ENCODE measurements at places on chromosomes 13 and 19.
A peak's percentile ranks its signal among the peaks of the same experiment; 100 is the strongest.

DNA sequence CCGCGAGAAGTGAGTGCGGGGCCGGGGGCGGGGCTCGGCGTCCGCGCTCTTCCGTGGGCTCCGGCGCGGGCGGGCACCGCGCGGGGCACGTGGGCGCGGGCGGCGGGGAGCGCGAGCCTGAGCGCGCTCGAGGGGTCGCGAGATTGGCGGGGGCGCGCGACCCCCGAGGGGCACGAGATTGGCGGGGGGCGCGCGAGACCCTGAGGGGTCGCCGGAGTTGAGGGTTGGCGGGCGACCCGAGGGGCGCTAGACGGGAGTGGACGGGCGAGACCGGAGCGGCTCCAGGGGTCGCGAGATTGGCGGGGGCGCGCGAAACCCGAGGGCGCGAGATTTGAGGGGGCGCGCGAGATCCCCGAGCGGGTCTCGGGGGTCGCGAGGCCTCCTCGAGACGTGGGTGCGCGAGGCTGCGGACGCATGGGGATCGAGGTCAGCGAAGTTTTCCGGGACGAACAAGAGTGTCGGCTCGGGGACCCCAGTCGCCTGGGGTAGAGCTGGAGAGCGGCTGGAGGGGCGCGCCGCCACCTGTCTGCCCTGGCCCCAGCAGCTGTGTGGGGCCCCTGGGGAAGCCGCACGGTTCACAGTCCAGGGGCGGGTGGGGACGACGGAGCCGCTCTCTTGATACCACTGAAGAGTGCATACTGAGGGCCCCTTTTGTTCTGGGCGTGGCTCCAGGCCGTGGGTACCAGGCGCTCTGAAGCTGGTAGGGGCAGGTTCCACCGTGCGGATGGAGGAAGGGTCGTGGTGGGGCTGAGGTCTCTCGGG lies 682 bp downstream of the SSBP4 start:
- no peak for DNase-seq

DNA sequence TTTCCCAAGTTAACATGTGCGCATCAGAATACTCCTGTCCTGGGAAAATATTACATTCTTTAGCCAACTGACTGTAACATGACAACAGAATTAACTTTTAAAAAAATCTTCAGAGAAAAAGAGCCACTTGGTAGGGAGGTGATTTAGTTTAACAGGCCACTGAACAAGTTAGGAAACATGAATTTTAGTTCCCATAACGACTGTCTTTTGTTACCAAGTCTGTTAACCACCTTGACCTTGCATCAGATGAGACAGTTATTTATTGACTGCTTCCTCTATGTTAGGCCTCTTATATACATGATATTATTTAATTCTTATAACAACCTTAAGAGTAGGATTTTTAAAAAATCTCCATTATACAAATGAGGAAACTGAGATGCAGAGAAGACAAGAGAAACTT lies 268.6 kb downstream of the NDFIP2 start:
- DNase-seq = no peak

DNA sequence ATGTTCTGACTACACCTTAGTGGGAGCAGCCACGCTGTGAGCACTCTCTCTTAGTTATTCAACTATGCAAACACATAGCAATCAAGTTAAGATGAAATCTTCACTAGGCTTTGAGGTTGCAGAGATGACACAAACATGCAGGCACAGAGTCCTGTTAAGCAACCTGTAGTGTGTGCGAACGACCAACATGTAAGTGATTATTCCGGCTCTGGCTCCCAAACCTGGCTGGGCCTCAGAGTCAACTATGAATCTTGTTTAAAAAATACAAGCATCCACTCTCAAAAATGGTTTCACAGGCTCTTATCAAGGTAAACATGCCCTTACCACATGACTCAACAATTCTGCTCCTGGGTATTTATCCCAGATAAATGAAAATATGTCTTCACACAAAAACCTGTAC lies 91.4 kb downstream of the IRS2 start:
- DNase-seq = no peak

GRCh38 chr19:13983213-13983889 lies 22.8 kb downstream of the RFX1 start:
- DNase-seq = no peak

GRCh38 chr13:44857061-44857460 lies 132.2 kb downstream of the NUFIP1 start:
- no peak for DNase-seq

DNA sequence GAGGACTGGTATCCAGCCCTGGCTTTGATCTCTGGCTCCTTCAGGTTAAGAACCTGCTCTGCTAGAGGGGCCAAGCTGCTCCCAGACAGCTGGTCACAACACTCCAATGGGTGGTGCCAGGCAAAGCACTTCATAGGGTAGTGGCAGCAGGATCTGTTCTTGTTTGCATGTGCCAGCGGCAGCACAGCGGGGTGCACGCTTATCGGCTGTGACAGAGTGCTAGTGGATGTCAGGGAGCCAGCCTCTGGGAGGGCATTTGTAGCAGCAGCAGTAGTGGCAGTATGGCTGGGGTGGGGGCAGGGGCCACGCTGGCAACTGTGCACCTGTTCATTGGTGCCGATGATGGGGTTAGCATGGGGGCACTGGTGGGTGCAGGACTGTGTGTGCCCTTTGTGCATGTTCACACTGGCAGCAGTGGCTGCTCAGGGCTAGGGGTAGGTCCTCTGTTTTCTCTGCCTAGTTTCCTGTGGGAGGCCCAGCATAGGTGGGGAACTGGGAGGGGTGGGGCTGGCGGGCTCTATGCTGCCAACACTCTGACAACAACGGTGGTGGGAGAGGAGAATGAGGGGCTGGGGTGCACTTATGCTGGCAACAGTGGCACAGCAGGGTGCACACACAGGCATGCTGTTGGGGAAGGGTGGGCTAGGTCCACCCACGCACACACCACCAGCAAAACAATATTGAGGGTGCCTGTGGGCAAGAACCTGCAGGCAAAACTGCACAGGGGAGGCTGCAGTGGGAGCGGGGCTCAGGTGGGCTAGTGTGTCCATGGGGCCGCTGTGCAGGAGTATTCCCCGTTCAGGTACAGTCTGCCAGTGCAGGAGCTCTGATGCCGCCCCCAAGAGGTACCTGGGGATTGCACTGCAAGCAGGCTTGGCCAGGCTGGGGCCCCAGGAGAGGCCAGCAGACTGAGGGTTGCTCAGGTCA lies 19.3 kb downstream of the AP1M1 start:
- peak; percentile 15 for DNase-seq

GRCh38 chr19:7247155-7247554 lies 47.1 kb downstream of the INSR start:
- no peak for DNase-seq

DNA sequence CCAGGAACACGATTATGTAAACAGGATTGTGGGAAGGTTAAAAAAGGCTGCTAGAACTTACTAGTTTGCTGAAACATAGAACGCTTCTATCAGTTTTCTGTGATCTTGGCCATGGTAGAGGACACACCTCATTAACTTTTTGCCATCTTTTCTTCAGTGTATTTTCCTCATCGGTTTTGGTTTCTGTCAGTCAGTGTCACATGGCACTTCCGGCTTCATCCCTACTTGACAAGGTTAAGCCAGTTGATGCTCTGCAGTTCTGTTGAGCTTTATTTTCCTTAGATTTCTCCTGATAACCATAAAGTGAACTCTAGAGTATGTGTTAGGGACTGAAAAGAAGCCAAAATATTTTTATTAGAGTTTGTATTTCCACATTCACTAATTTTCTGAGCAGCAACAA lies 147.5 kb downstream of the NDFIP2 start:
- DNase-seq = no peak

DNA sequence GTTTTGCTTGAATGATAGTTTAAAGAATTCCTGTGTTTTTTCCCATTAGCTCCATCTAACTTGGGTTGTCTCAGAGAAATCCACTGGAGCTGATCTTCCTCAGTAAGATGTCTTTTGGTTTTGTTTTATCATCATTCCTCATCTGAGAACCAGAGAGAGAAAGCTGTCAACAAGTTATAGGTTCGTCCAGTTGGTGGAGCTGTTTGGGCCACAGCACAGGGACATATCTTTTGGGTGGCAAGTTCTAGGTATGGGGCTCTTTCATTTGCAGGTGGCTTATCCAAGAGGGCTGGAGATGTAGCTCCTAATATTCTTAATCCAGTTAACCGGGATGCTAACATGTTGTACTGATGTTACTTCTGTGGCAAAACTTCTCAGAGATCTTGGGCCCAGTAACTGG lies 174.2 kb downstream of the KCNRG start:
- DNase-seq = no peak

GRCh38 chr19:19540064-19540714 lies 2.1 kb downstream of the CILP2 start:
- no peak for DNase-seq

DNA sequence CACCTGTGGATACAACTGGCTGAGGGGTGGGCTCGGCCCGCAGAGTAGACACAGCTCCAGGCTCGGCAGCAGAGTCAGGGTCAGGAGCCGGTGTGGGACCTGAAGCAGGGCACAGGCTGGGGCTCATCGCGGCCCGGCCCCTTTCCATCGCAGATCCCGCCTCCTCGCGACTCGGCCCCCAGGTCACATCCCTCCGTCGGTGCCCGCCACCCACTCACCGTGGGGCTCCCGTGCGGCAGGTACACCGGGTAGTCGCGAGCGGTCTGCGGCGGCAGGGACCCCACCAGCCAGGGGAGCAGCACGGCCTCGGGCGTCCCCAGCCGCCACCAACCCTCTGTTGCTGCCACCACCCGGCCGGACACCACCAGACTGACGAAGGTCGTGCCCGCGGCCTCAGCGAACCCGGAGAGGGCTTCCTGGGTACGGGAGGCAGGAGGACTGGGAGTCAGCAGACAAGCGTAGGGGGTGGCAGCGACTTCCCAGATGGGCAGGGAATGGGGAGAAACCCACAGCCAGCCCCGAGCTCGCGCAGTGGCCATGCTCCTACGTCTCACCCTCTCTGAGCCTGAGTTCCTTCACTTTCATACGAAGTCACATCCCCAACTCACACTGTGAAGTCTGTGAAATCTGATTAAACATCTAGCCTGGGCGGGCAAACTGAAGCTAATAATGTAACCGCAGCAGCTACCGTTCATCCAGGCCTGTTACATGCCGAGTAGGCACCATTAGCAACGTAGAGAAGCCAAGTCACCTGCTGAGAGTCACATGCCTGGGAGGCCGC lies 3.7 kb downstream of the FUZ start:
- no peak for DNase-seq

DNA sequence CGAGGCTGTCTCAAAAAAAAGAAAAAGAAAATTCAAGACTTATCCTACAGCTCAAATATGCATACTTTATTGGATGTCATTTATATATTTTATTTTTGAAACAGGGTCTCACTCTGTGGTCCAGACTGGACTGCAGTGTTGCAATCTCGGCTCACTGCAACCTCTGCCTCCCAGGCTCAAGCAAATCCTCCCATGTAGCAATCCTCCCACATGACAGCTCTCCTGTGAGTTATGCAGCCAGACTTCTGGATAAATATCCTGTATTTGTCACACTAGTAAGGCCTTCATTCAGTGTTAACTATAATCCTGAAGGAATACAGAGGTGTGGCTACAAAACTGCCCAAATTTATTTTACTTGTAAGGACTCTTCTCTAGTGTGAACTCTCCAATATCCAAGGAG lies 7.2 kb downstream of the ZNF552 start:
- DNase-seq = no peak

GRCh38 chr13:73496711-73497110 lies 437.9 kb downstream of the KLF5 start:
- DNase-seq = no peak

DNA sequence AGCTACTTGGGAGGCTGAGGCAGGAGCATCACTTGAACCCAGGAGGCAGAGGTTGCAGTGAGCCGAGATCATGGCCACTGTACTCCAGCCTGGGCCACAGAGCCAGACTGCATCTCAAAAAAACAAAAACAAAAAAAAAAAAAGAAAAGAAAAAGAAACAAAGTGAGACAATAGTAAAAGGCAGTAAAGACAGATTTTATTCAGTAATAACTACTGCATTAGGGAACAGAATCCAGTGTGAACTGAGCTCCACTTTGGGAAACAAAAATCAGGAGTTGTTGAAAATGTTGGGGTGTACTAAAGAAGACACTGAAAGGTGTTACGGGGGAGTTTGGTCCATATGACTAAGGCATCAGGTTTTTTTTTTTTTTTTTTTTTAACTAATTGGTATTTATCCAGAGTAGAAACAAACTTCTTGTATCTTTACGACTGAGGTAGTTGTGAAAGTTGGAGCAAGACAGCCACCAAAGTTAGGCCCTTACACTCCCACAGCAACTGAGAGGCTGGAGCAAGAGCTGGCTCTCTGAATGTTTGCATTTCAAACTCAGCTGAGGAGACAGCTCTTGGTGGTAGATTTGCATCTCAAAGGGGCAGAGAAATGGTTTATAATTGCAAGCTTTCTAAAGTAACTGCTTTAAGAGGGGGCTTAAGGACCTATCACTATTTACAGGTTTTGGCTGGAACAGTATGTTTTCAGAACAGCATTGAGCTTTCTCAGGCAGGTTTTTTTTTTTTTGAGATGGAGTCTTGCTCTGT lies 24.2 kb downstream of the ZNF607 start:
- DNase-seq = no peak

- DNase-seq = no peak
Observed at GRCh38 chr13:37106642-37107041, 1.2 kb upstream of the CSNK1A1L start.

DNA sequence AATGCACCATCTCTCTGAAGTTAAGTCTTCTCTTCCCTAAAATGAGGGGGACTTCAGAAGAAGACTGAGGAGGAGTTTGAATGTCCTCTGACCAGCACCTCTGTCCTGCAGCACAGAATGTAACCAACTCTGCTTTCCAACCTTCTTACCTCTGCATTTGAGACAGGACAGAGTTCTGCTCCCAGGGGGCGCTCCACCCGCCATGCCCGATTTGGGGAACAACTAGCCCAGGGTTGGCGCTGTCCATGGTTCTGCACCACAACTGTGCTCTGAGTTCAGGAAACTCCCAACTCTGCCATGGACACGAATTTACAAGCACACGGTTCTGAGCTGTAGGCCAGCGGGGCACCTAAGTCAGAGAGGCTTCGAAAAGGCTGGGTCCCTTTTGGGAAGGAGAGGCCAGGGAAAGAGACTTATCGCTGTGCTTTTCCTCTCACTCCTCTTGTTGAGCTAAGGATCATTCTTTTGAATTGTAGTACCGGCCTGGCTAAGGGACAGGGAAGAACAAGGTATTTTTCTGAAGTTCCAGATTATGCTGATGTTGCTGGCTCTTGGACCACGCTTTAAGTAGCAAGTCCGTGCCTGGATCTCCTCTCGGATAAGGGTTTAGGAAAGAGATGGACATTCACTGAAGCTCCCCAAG lies 22.2 kb downstream of the SIGLEC5 start:
- DNase-seq = no peak

GRCh38 chr19:13396250-13397080 lies 109.8 kb downstream of the CACNA1A start:
- peak; percentile 47 for DNase-seq

DNA sequence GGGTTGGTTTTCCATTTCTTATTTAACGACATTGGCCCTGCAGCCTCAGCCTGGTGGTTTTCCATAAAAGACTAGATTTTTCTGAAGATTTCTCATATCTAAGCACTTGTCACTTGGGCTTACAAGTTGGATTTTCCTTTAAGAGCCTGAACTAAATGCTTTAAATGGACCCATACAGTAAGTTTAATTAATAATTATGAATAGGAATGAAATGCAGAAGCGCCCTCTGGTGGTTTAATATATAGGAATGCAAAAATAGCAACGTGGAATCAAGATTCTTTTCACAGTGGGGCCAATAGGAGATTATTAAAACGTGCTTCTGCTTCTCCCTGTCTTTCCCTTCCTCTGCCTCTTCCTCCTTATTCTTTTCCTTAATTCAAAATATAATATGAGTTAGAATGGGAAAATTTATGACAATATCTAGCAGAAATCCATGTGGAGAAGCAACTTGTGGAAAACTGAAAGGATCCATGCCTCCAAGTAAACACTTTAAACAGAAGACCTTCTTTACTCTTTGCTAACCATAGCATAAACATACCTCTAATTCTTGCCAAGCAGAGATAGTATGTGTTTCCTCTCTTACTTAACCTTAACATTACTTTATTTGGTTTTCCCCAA lies 324.0 kb downstream of the GPC5 start:
- peak; percentile 72 for DNase-seq

Data from NCI-H2029 treated with DMSO at 0.1 percent for 48 hours (cell line).